Activated CD8-positive, alpha-beta memory T cell treated with anti-CD3 and anti-CD28 coated beads for 36 hours (primary cell): ENCODE measurements at places on chromosomes 5 and 9. TPM values are rescaled to one million over a fixed set of nuclear protein-coding genes. Genes with fewer than 3 reads are reported as not detected.

The TIFAB gene
- total RNA-seq: not detected

The AK8 gene
- total RNA-seq: 0.11 TPM

The KIF4B gene
- total RNA-seq: 0.04 TPM

The NUTM2F gene
- not detected for total RNA-seq

The PTPRD gene
- 0.10 TPM for total RNA-seq

The TESK1 gene
- total RNA-seq: 47.9 TPM

The KCNIP1 gene
- not detected for total RNA-seq
